ENCODE measurements at places on chromosomes 12 and 14.

DNA sequence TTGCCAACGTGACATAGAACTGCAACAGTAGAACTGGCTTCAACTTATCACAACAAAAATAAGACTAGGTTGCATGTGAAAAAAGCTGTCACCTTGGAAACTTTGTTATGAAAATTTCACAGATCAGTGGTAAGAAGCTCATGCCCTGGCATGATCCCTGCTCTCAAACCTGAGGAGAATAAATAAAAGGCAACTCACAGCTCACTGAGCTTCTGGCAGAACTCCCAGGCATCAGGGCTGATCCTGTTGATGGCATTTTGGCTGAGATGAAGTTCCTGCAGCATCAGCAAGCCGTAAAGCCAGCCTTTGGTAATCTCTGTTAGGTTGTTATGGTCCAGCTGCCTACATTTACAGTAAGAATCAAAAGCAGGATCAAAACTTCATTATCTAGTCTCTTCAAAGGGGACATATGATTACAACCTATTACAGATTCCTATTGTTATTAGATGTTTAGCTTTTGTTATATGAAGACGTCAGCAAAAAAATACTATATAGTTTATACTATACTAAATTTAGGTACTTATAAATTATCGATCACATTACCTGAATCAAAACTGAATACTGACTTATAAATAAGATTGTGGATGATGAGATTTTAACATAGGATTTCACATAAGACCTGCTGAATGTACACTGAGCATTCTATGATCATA lies 32.0 kb downstream of the LRIG3 start:
- DNase-seq = no peak

GRCh38 chr12:120007272-120007671 lies 18.2 kb downstream of the BICDL1 start:
- DNase-seq = no peak

DNA sequence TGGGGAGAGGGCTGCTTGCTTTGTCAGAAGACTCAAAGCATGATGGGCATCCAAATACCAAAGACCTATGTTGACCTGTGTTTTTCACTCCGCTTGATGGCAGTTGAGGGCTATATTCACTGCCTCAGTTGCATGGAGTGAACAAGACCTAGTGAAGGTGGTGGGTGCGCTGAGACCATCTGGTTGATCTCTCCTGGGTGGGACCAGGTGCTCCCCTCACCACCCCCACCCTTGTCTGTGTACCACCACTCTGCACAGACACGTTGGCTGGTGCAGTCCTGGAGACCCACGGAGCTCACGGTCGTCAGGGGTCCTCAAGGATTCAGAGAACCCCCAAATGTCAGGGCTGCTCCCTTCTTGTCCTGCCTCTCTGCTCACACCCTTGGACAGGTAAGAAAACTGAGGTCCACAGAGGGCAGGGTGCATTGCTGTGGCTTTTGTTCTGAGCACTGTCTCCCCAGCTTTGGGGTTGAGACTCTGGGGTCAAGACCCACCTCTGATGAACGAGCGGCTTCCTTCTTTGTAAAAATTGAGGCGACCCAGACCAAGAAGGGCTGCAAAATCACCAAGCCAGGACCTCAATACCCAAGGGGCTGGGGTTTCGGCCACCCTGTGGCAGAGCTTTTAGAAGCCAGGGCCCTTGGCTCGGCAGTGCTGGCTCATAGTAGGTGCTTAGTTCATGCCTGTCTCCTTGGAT lies 166.3 kb upstream of the RTL1 start:
- DNase-seq = no peak

DNA sequence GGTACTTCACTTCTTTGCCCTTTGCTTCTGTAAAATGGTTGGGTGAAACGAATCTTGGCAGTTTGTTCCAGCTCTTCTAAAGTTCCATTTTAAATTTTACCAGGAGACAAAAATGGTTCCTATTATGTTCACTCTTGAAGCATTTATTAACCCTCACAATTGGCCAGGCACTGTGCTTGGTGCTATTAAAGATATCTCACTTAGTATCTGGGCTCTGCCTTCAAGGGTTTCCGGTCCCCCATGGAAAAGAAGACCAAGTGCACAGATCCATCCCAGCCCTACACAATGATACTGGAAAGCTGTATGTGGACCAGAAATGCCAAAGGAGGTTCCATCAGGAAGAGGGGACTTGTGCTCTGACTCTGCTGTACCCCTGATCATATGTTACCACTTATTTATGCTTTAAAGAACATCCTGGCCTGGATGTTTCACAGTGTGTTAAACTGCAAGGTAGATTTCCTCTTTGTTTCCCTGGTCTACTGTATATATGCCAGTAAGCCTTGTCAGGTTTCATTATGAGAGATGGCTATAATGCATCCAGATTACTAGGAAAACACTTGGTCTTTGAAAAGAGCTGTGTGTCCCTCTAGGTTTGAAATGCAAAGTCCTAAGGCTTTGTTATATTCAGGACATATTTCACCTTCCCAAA lies 154.8 kb downstream of the PRKCH start:
- no peak for DNase-seq

DNA sequence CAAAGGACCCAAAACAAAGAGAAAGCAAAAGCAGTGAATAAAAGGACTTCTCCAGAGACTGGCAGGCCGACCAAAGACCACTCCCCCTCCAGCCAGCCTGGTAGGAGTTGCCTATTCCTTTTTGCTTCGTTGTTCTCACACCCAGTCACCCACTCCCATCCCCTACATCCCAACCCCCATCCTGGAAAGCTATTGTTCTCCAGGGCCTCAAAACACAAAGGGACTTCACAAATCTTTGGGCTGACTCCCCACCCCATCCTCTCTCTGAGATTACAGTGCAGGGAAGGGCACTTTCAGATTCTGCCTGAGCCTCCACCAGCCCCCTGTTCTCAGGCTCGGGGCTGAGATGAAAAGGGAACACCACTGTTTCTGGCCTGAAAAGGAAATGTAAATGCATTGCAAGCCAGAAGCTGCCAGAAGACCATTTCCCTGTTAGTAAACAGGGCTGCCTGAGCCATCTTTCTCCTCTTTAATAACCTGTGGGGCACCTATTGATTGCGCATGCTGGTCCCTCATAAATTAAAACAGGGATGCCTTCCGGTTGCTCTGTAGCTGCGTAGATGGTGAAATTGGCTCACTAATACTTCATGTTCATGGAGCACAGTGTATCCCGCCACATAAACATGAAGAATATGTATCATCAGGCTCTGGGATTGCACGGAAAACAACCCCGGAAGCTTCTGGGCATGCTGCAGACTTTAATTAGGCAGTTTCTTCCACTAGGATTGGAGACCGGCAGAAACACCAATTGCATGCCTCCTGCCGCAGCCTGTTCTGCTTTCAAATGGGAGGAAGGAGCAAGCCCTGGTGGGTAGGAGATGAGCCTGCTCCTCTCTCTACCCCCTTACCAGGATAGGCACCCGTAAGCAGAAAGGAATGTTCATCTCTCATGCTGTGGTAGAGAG lies 130.3 kb upstream of the FUT8 start:
- no peak for DNase-seq

DNA sequence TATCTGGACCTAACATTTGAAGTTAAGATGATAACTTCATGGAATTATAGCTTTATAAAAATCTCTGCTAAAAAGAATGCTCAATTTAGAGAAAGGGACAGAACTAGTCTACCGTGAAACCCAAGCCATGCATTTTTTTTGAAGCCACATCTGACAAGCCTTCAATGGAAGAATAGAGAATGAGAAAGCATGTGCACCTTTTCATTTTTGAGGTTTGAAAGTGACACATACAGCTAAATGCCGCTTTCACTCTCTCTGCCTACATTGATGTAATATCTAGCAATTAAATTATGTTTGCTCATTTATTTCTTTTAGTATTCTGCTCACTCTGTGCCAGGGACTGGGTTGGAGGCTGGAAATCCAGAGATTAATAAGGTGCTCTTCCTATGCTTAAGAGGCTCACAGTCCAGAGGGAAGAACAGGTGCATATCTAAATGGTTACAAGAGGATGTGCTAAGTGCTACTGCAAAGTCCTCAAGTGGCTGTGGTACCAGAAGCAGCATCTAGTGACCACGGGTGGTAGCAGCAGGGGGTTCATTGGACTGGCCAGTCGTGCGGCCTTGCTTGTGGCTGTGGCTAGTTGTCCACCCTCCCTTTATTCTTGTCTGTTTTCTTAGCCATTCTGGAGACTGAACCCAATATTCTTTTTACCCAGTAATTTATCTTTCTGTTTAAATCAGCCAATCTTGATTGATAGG lies 60.4 kb downstream of the PPP1R36 start:
- DNase-seq = no peak

DNA sequence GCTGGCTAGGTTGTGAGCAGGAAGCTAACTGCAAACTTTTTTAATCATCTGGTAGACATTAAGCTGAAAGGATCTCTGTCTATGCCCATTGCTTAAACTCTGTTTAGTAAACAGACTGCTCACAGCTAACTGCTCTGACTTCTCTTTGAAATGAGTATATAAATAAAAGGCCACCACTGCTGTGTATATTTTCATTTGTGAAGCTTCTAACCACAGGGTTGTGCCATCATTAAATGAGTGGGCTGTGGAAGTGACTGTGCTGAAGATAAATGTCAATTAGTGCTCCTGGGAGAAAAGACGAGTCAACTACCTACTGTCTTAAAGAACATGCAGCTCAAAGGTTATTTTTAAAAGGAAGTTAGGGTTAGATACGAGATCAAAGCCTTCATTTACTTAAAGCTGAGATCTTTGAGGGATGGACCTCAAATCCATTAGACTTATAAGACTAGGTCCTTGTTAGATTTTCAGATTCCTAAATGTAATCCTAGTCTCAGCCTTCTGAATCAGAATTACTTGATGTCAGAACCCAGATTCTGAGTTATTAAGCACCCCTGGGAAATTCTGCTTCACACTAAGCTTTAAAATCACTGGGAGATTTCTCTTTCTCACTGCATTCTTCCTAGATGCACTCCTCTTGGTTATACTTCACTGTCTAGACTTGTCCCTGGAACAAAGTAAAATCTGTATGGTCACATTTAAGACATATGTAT lies 213.1 kb upstream of the FLRT2 start:
- no peak for DNase-seq

- DNase-seq = no peak
Measured at GRCh38 chr12:54879579-54879978, 25.3 kb downstream of the MUCL1 start.

DNA sequence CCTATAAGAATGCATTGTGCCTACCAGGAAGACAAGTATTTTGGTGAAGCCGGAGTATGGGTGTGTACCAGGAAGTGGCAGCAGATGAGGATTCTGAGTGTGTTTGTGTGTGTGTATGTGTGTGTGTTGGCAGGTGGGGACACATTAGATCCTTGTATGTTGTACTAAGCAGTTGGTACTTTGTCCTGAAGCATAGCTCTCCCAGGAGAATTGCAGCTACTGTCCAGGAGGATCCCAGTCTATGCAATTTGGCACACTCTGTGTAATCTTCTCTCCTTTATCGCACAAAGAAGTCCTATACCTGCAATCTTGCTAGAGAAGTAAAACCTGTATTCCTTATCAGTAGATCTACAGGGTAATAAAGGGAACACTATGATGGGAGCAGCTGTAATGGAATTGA lies 276.5 kb downstream of the PAWR start:
- no peak for DNase-seq

DNA sequence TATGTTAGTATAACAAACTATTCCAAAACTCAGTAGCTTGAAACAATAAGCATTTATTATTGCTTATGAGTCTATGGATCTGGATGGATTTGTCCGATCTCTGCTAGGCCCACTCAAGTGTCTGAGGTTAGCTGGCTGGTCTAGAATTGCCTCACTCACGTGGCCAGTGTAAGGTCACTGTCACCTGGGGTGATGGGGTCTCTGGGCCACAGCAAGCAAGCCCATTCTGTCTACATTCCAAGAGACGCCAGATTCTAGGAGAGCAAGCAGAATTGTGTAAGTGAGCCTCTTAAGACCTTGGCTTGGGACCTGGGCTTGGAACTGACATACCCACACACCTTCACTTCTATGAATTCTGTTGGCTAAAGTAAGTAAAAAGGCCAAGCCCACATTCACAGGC lies 80.2 kb downstream of the STON2 start:
- no peak for DNase-seq

DNA sequence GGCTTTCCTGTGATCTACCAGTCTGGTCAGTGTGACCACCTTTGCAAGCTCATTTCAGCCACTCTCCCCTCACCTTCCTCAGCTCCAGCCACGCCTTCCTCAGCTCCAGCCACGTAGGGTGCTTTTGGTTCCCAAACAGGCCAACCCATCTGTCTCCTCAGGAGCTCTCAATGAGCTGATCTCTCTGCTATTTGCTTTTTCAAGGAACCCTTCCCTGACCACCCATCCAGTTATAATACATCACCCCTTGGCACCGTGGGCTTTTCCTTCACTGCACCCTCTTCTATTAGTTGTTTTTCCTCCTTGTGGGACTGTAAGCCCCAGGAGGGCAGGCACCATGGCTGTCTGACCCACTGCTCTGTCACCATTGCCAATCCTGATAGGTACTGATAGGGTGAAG lies 2.3 kb upstream of the PRKCH start:
- no peak for DNase-seq

DNA sequence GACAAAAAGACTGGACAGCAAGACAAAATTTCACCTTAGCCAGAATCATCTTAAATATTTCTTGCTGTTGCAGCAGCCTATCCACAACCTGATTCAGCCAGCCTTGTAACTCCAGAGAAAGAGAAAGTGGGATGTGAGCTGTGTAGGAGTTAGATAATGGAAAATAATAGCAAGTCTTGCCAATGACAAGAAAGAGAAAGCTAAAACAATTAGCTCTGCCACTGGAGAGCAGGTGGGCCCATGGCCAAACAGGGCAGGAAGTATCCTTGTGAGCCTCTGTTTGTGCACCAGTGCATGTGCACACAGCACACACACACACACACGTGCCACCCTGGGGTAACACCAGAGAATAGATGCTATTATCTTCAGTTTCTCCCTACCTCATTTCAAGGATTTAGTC lies 106.0 kb upstream of the CCDC196 start:
- DNase-seq = no peak

DNA sequence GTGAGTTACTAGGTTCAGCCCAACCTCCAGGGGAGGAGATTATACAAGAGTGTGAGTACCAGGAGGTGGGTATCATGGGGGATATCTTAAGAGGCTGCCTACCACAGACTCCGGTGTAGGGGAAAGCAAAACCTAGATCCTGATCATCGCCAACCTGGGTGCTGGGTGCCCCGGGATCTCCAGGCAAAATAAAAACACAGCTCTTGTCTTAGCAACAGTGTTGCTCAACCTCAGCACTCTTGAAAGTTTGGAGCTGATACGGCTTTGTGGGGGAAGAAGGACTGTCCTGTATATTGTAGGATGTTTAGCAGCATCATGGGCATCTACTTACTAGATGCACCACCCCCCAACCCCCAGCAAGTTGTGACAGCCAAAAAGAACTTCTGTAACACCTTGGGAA lies 74.5 kb downstream of the CCDC60 start:
- no peak for DNase-seq

GRCh38 chr12:117662620-117663395 lies 301.4 kb upstream of the NOS1 start:
- no peak for DNase-seq

GRCh38 chr12:16359512-16360491 lies 12.4 kb downstream of the MGST1 start:
- DNase-seq = no peak

DNA sequence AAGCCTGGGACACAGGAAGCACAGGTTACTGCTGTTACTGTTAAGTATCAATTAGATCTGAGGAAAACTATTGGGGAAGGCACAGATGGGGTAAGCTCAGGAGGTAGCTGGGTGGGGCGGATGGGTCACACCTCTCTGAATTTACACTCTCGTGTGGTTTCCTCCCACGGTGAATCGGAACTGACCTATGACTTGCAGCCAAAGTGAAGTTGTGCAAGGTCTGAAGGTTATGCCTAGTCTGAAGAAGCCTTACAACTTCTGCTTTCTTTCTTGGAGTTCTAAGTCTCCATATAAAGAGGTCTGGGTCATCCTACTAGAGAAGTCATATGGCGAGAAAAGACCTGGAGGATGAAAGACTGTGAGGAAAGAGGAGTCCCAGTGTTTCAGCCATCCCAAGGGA lies 25.6 kb upstream of the GPATCH2L start:
- no peak for DNase-seq

Measured in HuH-7 (cell line).